Activated naive CD8-positive, alpha-beta T cell treated with anti-CD3 and anti-CD28 coated beads, Interleukin-2, amount 10 ng/mL, durations not matched to agents 7 days and 5 days (primary cell): ENCODE measurements at places on chromosomes 7 and 10. TPM values are rescaled to one million over a fixed set of nuclear protein-coding genes. Genes with fewer than 3 reads are reported as not detected.

DNA sequence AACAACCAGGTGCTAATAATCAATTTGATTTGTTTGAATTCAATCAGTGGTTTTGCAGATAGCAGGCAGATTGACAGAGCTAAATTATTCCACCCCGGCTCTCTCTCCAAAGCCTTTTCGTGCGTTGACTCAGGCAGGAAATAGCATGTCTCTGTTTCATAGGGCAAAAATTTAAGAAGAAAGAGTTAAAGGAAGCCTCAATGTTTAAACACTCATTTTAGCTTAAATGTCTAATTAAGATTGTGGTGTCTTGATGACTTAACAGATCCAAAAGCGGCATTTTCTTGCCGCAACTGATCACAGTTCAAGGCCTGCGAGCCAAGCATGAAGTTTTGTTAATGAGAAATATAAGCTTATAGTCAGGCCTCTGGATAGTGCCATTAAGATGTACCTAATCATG, 1051.1 kb upstream of the AUTS2 start:
- no peaks in the 10 kb centered on the region for H3K27me3 ChIP-seq
- H3K36me3 ChIP-seq: no peaks in the 10 kb centered on the region
- H3K4me1 ChIP-seq: no peaks in the 10 kb centered on the region
- DNase-seq: no peak

DNA sequence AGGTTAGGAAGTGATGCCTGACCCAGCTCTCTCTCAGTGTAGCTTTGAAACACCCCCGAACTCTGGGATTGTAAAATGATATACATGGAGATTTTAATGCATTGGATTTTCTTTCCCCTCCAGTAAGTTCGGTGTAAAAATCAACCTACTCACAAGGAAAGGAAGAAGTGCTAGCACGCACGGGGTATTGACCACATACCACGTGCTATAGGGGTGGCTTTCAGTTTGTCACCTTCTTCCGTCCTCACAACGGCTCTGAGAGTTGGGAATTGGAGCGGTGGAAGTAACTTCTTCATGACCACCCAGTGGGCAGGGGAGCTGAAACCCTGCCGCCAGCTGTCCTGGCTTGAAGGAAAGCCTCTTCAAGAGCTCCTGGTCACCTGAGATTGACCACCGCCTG, 149.4 kb upstream of the PRR15 start:
- H3K4me1 ChIP-seq: no peaks in the 10 kb centered on the region
- peaks cover 14% of the 10 kb centered on the region for H3K27me3 ChIP-seq
- H3K4me3 ChIP-seq: no peak overlapping the region
- no peak for DNase-seq

HNRNPA2B1 gene
- total RNA-seq: 667 TPM

PNLIPRP2 gene
- not detected for total RNA-seq

DNA sequence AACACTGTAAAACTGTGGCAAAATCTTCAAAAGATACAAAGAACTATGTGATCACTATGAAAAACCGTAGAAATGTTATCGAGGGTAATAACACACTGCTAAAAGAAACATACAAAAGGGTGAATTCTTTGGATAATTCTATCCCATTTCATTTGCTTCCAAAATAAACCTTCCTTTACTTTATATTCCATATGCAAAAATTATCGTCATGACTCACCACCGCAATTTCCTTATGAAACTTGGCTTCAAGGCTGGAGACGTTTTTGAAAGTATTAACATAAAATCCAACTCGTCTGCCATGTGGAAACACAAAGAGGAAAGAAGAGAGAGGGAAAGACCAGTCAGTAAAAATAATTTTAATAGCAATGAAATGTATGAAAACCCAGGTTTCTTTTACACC, 165.2 kb downstream of the AMPH start:
- H3K4me1 ChIP-seq: peaks cover 8% of the 10 kb centered on the region
- H3K4me3 ChIP-seq: no peak overlapping the region
- H3K27ac ChIP-seq: no peak overlapping the region
- peaks cover 7% of the 10 kb centered on the region for H3K36me3 ChIP-seq

DNA sequence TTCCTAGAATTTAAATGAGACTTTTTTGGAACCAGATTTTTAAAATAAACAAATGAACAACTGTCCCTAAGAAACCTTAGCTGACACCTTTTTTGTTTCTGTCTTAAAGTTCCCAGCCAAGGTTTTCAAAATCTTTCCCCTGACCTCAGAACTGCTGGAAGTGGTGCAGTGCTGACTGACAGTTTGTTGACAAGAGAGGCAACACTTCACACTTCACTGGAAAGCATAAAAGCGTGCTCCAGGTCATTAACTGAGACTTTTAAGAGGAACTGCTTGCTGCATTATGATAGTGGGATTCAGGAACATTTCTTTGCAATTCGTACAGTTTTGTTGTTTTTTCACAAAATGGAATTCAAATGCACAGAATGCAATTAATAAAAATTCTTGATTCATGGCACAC, 36.2 kb downstream of the SYPL1 start:
- no peak overlapping the region for H3K27ac ChIP-seq
- no peak for DNase-seq
- no peaks in the 10 kb centered on the region for H3K27me3 ChIP-seq
- peaks cover 41% of the 10 kb centered on the region for H3K4me1 ChIP-seq
- peaks cover 2% of the 10 kb centered on the region for H3K36me3 ChIP-seq

DNA sequence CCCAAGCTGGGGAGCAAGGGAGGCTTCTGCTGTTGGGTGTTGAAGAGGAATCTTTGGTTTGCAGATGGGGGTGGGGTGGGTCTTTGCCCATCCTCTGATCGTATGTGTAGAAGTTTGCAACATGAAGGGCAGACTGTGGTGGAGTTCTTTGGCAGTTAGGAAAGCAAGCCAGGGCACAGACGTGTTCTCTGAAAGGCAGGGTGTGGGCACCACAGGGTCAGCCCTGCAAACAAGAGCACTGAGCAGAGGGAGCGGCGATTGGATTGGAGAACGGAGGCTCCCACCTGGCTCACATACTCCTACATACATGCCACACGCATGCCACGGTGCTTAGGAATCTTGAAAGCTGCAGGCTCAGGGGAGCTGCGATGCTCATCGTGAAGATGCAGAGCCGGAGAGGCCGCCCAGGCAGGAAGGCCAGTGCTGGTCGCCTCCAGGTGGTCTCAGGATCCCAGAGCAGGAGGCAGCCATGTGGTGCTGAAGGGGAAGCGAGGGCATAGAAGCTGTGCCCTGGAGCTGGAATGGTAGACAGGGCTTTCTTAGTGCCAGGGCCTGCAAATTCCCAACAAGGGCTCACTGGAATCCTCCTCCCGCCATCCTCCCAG, 149.0 kb downstream of the MGMT start:
- no peak overlapping the region for H3K27ac ChIP-seq
- H3K36me3 ChIP-seq: no peaks in the 10 kb centered on the region
- no peak for DNase-seq

GRCh38 chr10:11197266-11197712, 179.6 kb downstream of the CELF2 start:
- H3K27ac ChIP-seq: peak overlapping the region; percentile 42
- DNase-seq: no peak
- H3K4me1 ChIP-seq: peaks cover 76% of the 10 kb centered on the region
- H3K27me3 ChIP-seq: no peaks in the 10 kb centered on the region
- H3K4me3 ChIP-seq: peak overlapping the region; percentile 28

GRCh38 chr10:16795410-16796073, 21.7 kb downstream of the RSU1 start:
- H3K27me3 ChIP-seq: no peaks in the 10 kb centered on the region
- no peak overlapping the region for H3K27ac ChIP-seq
- DNase-seq: no peak

FAM221A gene
- 5.8 TPM for total RNA-seq

CNNM1 gene
- total RNA-seq: 0.50 TPM

DNA sequence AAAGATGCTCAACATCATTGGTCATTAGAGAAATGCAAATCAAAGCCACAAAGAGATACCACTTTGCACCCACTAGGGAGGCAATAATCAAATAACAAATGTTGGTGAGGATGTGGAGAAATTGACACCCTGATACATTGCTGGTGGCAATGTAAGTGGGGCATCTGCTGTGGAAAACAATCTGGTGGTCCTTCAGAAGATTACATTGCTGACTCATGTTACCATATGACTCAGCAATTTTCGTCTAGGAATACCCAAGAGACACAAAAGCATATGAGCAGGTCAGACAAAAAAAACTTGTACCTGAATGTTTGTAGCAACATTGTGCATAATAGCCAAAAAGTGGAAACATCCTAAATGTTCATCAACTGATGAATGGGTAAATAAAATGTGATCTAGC, 4.9 kb upstream of the CLDN3 start:
- H3K4me1 ChIP-seq: no peaks in the 10 kb centered on the region
- no peak for DNase-seq
- H3K27ac ChIP-seq: no peak overlapping the region
- H3K36me3 ChIP-seq: no peaks in the 10 kb centered on the region
- H3K27me3 ChIP-seq: peaks cover 36% of the 10 kb centered on the region

- no peak overlapping the region for H3K4me3 ChIP-seq
- H3K27me3 ChIP-seq: peaks cover 2% of the 10 kb centered on the region
- no peaks in the 10 kb centered on the region for H3K36me3 ChIP-seq
- no peak overlapping the region for H3K27ac ChIP-seq
- H3K4me1 ChIP-seq: no peaks in the 10 kb centered on the region
- no peak for DNase-seq
Measured at GRCh38 chr10:77400033-77400432, 237.6 kb downstream of the KCNMA1 start.

DNA sequence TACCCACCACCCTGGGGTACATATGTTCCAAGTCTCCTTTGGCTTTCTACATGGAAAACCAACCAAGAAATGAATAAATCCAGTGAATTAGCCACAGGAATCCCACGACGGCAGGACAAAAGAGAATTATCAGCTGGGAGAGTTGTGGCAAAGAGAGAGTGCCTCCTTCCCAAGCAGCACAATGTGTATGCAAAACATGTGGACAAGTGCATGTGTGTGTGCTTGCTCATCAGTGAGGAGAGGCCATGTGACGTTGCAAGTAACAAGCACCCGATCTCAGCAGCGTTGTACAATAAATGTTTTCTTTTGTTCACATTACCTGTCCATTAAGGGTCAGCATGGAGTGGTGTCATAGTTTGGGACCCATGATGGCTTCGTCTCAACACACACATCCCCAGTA, 50.0 kb upstream of the EMX2 start:
- no peak overlapping the region for H3K4me3 ChIP-seq
- peaks cover 1% of the 10 kb centered on the region for H3K4me1 ChIP-seq
- no peak overlapping the region for H3K27ac ChIP-seq

DNA sequence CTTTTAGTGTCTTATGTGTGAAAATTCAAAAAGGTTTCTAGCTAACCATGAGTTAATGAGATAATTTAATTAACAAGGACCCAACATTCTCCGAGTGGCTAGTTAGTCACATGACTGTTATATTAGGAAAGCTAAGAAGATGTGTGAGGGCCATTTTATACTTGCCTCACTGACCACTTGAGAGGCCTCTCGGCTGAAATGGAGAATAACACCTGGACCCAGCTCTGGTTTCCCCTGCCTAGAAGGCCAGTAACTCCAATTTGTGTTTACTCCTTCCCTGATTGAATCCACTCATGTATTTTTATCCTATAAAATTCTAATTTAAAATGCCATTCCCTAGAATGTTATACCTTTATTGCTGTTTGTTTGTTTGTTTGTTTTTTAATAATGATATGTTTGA, 1091.2 kb downstream of the KCNMA1 start:
- H3K4me3 ChIP-seq: no peak overlapping the region
- no peaks in the 10 kb centered on the region for H3K4me1 ChIP-seq
- no peak overlapping the region for H3K27ac ChIP-seq
- peaks cover 2% of the 10 kb centered on the region for H3K27me3 ChIP-seq
- H3K36me3 ChIP-seq: no peaks in the 10 kb centered on the region

- H3K4me1 ChIP-seq: no peaks in the 10 kb centered on the region
- H3K27ac ChIP-seq: no peak overlapping the region
- no peak overlapping the region for H3K4me3 ChIP-seq
Measured at GRCh38 chr7:14734839-14735321, 167.7 kb downstream of the DGKB start.

- no peak overlapping the region for H3K4me3 ChIP-seq
- DNase-seq: no peak
- peaks cover 14% of the 10 kb centered on the region for H3K4me1 ChIP-seq
- H3K27me3 ChIP-seq: no peaks in the 10 kb centered on the region
Measured at GRCh38 chr10:17077346-17077781, 52.2 kb downstream of the CUBN start.

UCN3 gene
- not detected for total RNA-seq

NRG3 gene
- not detected for total RNA-seq

- no peaks in the 10 kb centered on the region for H3K27me3 ChIP-seq
- peaks cover 34% of the 10 kb centered on the region for H3K4me1 ChIP-seq
- H3K4me3 ChIP-seq: no peak overlapping the region
- DNase-seq: no peak
Measured at GRCh38 chr7:17166824-17167379, 131.6 kb upstream of the AHR start.

GRCh38 chr10:126101736-126102135, 205.4 kb downstream of the FANK1 start:
- no peak for DNase-seq
- no peaks in the 10 kb centered on the region for H3K4me1 ChIP-seq
- no peak overlapping the region for H3K4me3 ChIP-seq
- peaks cover 2% of the 10 kb centered on the region for H3K27me3 ChIP-seq
- no peaks in the 10 kb centered on the region for H3K36me3 ChIP-seq

- H3K4me1 ChIP-seq: peaks cover 3% of the 10 kb centered on the region
- H3K27ac ChIP-seq: no peak overlapping the region
- no peak for DNase-seq
- H3K36me3 ChIP-seq: no peaks in the 10 kb centered on the region
- H3K4me3 ChIP-seq: no peak overlapping the region
- H3K27me3 ChIP-seq: peaks cover 5% of the 10 kb centered on the region
Measured at GRCh38 chr7:121525155-121525819, 129.2 kb upstream of the FAM3C start.

TDRD1 gene
- total RNA-seq: 0.08 TPM

DNA sequence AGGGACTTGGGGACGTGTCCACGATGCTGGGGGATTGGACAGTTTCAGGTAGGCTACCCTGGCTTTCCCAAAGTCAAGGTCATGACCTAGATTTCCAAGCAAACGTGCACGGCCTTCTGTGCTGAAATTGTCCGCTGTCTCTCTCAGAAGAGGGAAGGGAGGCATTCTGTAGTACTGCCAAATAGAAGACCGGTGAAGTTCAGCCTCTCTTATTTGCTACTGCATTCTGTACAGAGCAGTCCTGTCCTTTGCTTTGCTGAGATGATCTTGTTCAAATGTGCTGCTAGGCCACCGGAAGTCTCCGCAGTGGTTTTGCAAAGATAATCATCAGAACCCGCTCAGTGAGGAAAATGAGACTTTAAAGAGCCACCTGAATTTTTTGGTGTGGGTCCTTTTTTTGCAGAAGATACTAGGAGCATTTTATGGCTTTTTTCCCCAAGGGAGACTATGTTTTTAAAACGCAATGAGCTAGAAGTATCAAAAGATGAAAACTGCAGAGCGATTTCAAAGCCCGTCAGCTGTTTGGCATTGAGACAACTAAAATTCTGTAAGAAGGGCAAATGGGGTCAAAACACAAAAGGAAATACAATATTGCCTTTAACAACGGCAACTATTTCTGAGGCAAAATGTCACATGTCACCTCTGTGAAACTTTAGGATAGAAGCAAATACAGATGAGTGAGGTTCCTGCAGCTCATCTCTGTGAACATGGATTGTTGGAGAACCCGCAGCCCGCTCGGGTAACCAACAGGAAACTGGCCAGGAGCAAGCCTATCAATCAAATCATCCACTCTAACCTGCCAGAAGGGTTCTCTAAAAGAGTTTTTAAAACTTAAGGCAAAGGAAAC, 1.3 kb upstream of the NMT2 start:
- peaks cover 3% of the 10 kb centered on the region for H3K36me3 ChIP-seq
- no peaks in the 10 kb centered on the region for H3K27me3 ChIP-seq
- peak overlapping the region; percentile 76 for H3K4me3 ChIP-seq
- peak; percentile 59 for DNase-seq
- peak overlapping the region; percentile 84 for H3K27ac ChIP-seq

GRCh38 chr7:158760936-158761335, 56.3 kb upstream of the NCAPG2 start:
- no peak overlapping the region for H3K4me3 ChIP-seq
- H3K4me1 ChIP-seq: peaks cover 3% of the 10 kb centered on the region
- H3K27ac ChIP-seq: no peak overlapping the region
- no peaks in the 10 kb centered on the region for H3K27me3 ChIP-seq

PCDH15 gene
- not detected for total RNA-seq
